ENCODE measurements at places on chromosomes 11 and 22.

DNA sequence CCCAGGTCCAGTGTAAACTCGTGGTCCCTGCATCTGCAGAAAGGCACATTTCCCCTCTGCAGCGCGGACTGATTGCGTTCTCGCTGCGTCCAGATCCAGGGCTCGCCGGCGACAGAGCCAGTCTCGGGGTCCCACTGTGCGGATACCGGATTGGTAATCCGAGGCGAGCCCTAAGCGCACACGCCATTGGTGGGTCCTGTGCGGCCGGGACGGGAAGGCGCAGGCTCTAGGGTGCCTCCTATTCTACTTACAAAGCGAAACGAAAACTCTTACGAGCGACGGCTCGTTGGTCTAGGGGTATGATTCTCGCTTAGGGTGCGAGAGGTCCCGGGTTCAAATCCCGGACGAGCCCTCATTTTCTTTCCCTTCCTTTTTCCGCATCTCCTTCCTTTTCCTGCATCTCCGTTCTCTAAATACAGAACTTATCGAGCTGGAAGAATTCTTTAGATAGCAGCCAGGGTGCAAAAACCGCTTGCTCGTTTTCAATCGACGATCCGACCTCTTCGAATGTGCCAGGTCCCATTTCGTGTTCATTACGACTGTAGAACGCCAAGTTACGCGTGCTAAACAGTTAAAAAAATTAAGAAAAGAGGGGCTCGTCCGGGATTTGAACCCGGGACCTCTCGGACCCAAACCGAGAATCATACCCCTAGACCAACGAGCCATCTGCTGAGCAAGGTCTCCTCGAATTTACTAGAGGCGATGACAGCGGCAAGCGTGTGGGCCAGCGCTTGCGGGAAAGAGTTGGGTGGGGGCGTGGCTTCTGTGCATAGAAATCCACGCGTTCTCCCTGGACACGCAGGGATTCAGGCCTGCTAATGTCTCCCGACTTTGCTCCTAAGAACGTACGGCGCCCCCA, 29.2 kb upstream of the WNT11 start:
- peak; percentile 96 for DNase-seq

GRCh38 chr11:61895046-61895717, 3.8 kb upstream of the FADS3 start:
- no peak for DNase-seq

DNA sequence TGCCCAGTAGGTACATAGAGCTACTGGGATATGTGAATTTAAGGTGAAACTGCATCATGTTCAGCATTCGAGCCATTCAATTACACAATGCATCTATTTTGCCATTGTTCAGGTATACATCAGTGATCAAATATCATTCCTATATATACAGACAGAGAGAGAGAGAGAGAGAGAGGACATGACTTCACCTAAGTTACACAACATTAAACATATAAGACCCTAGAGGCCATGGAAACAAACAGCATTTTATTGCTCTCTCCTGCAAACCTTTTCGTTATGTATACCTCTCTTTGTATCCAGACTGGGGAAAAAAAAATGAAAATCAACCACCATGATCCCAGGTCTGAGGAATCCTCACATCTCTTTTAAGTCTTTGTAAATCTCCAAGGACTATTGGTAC, 1829.1 kb downstream of the LRRC4C start:
- DNase-seq = no peak

DNA sequence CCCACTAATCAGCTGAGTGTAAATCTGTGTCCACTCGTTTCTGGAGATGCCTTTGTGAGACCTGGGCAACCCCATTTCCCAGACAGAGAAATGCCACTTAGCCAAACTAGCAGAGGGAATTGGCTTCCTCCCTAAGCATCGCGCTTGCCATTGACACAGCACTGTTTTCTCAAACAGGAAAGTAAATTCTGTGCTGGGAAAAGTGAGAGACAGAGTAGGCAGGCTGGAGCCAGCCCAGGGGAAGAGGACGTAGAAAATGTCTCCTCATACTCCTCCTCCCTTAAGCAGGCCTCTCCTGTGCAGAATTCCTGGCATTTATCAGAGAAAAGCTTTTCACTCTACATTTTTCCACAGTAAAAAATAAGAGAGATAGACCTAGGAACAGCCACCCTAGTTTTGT, 99.1 kb upstream of the AMOTL1 start:
- DNase-seq = no peak

- DNase-seq = no peak
Measured at GRCh38 chr11:102831489-102832440, 11.6 kb downstream of the MMP3 start.

GRCh38 chr22:47794851-47795250, 1032.4 kb downstream of the TBC1D22A start:
- DNase-seq = no peak

DNA sequence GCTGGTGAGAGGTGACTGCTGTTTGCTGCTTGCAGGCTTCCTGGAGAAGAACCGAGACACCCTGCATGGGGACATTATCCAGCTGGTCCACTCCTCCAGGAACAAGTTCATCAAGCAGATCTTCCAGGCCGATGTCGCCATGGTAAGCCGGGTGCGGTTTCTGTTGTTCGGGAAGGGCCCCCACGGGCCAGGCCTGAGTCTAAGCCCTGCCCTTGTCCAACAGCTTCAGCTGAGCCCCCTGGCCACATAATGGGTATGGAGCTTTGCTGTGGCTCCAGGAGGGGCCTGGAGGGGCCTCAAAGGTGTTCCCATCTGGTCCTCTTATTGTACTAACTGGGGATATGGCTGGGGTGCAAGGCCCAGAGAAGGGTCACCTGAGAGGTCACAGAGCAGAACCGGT, 38.0 kb downstream of the MYO7A start:
- no peak for DNase-seq

DNA sequence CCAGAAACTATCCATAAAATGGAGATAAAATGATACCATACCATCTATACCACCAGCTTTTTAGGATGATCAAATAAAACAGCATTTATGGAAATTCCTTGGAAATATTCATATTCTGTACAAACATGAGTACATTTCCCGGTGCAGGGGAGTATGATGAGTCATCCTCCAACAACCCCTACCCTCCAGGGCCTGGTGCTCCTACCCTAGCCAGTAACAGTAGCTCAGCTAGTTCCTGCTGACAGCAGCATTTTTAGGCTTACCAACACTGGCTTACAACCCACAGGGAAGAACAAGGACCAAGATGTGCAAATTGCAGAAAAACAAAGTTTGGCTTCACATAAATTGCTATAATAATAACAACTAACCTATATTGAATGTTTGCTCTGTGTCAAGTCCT, 406.2 kb upstream of the CADM1 start:
- no peak for DNase-seq

GRCh38 chr11:116881143-116881542, 43.7 kb upstream of the APOA1 start:
- no peak for DNase-seq

DNA sequence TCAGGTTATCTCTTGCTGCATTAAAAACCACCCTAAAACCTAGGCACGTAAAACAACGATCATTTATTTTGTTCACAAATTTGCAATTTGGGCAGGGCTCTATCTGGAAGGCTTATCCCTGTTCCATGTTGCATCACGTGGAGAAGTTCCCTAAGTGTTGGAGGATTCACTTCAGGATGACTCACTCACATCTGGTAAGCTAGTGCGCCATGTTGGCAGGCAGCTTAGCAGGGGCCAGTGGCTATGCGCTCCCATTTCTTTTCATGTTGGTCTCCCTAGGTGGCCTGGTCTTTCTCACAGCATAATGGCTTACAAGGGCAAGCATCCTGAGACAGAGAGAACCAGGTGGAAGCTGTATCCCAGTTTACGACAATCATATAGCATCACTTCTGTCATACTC, 226.8 kb downstream of the BLID start:
- DNase-seq = no peak

DNA sequence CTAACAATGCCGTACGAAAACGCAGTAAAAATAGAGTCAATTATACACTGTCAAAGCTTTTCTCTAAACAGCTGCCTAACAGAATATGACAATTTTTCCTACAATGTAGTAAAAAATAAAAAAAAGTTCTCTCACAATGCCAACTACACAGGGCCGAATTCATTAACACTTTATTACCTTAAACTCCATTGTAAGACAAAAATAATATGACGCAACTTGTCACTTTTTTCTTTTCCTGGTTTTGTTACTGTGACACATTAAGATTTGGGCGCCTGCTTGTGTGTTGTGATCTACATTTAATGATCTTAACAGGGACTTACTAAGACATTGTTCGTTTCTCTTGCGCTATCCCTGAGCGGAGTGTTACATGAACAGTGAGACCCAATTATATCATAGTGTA, 204.1 kb downstream of the INSC start:
- DNase-seq = no peak

GRCh38 chr22:50186761-50187523, 1.2 kb downstream of the TRABD start:
- no peak for DNase-seq

DNA sequence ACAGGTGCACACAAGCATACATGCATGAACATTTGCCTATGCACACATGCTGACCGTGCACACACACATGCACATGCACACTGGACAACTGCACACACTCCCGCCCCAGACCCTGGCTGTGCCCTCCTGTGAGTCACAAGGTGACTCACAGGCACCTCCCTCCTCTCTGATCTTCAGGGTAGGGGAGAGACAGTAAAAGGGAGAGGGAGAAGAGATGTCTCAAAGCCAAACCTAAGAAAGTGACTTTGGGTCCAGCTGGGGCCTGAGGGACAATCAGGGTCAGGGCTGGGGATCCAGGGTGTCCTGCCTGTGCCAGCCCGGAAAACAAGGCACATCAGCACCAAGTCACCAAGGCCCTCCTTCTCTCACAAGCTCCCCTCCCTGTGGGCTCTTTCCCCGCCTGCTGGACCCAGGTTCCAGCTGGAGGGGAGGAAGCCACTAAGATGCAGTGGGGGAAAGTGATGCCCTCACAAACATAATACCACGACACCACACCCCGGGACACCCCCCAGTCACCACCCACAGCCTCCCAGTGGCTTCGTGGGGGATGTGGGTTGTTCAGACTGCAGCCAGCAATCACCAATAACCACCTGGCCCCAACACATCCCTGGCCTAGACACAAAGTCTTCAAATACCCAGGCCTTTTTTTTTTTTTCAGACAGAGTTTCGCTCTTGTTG, 39.3 kb downstream of the PDGFB start:
- peak; percentile 61 for DNase-seq

- no peak for DNase-seq
Measured at GRCh38 chr11:1618231-1618630, 3.7 kb downstream of the KRTAP5-4 start.

DNA sequence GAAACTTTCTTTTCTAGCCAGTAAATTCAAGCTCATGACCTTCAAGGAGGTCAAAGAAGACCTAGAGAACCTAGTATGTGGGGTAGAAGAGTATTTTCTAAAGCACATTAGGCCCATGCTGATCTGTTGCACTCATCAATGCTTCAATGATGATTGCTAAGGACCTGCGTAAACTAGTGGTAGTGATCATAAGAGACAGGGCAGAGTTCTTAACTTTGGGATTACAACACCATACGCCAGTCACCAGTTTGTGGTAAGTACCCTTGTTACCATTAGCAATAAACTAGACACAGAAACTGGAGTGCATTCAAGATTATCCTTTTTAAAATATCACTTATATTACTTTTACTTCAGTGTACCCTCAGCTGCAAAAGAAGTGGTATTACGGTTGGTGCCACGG, 490.3 kb downstream of the BUD13 start:
- no peak for DNase-seq

DNA sequence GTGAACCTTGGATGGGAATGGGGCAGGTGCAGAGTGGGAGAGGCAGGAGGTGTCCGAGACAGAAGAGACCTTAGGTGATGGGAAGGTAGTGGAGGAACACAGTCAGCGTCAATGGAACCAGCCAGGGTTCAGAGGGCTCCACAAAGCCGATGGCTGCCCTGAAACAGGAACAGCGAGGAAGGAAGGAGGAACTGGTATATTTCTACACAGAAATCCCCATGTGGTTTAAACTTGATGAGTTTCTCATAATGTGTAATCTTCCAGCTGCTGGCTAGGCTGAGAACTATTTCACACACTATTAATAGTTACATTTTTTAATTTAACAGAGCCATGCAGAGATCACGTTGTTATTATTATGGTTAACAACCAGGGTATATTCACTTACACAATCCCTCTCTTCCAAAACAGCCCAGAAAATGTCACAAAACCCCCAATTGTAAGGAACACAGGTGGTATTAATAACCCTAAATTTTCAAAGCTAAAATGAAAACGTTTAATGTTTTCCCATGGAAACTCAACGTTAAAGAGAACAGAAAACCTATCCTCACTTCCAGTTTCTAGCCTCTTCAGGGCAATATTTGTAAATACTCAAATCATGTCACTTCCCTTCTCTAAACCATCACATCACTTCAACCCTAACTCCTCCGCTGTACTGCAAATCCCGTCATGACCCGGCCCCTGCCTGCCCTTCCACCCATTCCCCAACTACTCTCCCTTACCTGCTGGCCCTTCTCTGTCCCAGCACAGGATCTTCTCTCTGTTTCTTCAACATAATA, 74.5 kb upstream of the ARFGAP3 start:
- no peak for DNase-seq

DNA sequence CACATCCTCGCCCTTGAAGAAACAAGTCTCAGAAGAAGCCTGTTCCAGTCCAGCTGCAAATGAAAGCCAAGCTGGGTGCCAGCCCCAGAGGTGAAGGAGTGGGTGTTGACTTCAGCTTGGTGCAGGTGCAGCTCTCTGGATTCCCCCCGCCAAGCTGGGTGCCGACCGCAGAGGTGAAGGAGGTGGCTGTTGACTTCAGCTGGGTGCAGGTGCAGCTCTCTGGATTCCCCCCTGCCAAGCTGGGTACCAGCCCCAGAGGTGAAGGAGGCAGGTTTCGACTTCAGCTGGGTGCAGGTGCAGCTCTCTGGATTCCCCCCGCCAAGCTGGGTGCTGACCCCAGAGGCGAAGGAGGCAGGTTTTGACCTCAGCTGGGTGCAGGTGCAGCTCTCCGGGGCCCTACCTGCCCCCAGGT, 1234.0 kb downstream of the TBC1D22A start:
- DNase-seq = no peak

GRCh38 chr11:77340501-77340900, 39.0 kb upstream of the GDPD4 start:
- no peak for DNase-seq

GRCh38 chr11:130220311-130221035, 60.9 kb downstream of the ST14 start:
- no peak for DNase-seq

GRCh38 chr22:42066937-42067336, 3.7 kb downstream of the NAGA start:
- DNase-seq = no peak

DNA sequence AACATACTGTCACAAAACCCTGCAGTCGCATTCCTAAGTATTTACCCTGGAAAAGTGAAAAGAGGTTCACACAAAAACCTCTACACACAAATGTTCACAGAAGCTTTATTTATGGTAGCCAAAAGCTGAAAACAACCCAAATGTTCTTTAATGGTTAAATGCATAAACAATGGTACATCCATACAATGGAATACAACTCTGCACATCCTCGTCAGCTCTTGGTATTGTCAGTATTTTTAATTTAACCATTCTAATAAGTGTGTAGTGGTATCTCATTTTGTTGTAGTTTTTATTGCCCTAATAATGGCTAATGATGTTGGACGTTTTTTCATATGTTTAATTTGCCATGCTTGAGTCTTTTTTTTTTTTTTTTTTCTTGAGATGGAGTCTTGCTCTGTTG, 99.4 kb downstream of the ATXN10 start:
- DNase-seq = no peak

- peak; percentile 61 for DNase-seq
Measured at GRCh38 chr11:128956401-128957201, 13.9 kb upstream of the TP53AIP1 start.

- DNase-seq = no peak
Measured at GRCh38 chr11:94106716-94107115, 21.9 kb upstream of the PANX1 start.

GRCh38 chr22:24145446-24146193, 35.7 kb upstream of the SUSD2 start:
- no peak for DNase-seq

Measured in kidney glomerular epithelial cell (primary cell).